Lung (tissue), 17 donors: ENCODE measurements at places on chromosomes 7 and 10. TPM values are rescaled to one million over a fixed set of nuclear protein-coding genes. Genes with fewer than 3 reads are reported as not detected.

SPDYE17 gene
- not detected for total RNA-seq

AKR1C8 gene
- total RNA-seq: not detected

NPVF gene
- not detected for total RNA-seq

ANXA8L1 gene
- total RNA-seq: 12.0 TPM

ENTPD1 gene
- total RNA-seq: 46.6 TPM

CUTC gene
- 20.2 TPM for total RNA-seq

SPDYE6 gene
- not detected for total RNA-seq

TMEM184A gene
- 1.8 TPM for total RNA-seq

SPDYE8 gene
- not detected for total RNA-seq

PRR15 gene
- total RNA-seq: 11.4 TPM

OPN1SW gene
- not detected for total RNA-seq

SLC29A4 gene
- total RNA-seq: 2.9 TPM

CDHR1 gene
- total RNA-seq: 0.17 TPM

ADAMTS14 gene
- total RNA-seq: 3.9 TPM

PRTFDC1 gene
- 12.5 TPM for total RNA-seq

OPALIN gene
- total RNA-seq: not detected

SYT15B gene
- total RNA-seq: 39.0 TPM

ITIH5 gene
- 68.5 TPM for total RNA-seq

AGAP6 gene
- 7.7 TPM for total RNA-seq

TMEM225B gene
- total RNA-seq: 1.4 TPM

DPP6 gene
- total RNA-seq: 1.3 TPM

NPY4R gene
- total RNA-seq: 11.6 TPM

GPR37 gene
- total RNA-seq: 2.8 TPM

HGF gene
- 17.9 TPM for total RNA-seq

TEX36 gene
- not detected for total RNA-seq

UCMA gene
- not detected for total RNA-seq

PIK3CG gene
- 10.8 TPM for total RNA-seq

GRID2IP gene
- total RNA-seq: 0.80 TPM

BBIP1 gene
- 27.5 TPM for total RNA-seq

CCL24 gene
- 4.8 TPM for total RNA-seq

CCNJ gene
- total RNA-seq: 6.7 TPM

TWIST1 gene
- total RNA-seq: 0.74 TPM
